ENCODE measurements at places on chromosomes 4 and X. TPM values are rescaled to one million over a fixed set of nuclear protein-coding genes. Genes with fewer than 3 reads are reported as not detected.

SNX12 gene
- 45.0 TPM for total RNA-seq

STAP1 gene
- total RNA-seq: not detected

PFKFB1 gene
- 0.16 TPM for total RNA-seq

GRCh38 chr4:22339491-22339890, 176.4 kb downstream of the ADGRA3 start:
- DNase-seq: no peak

CXCL1 gene
- 0.81 TPM for total RNA-seq

- DNase-seq: no peak
Measured at GRCh38 chr4:71550220-71551165, 211.7 kb downstream of the SLC4A4 start.

ABLIM2 gene
- total RNA-seq: 26.8 TPM

GRCh38 chr4:25527034-25527433, 128.6 kb upstream of the SLC34A2 start:
- DNase-seq: no peak

- no peak for DNase-seq
Measured at GRCh38 chrX:23626651-23627050, 40.6 kb upstream of the PRDX4 start.

TRAM1L1 gene
- total RNA-seq: 0.56 TPM

WNK3 gene
- 0.89 TPM for total RNA-seq

DNA sequence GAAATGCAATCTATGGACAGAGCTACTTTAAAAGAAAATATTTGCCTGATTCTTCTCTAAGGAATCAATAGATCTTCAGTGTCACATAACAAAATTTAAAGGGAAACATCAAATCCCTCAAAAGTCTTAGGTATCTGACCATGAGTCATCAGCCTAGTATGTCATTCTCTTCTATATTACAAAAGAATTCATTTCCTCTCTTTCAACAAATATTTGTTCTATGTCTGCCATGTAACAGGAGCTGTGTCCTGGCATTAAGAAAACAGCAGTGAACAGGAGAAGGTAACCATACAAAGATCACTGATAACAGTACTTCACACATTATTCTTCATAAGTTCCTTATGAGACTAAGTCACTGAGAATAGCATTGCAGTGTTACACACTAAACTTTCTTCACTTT, 243.6 kb upstream of the DKK2 start:
- no peak for DNase-seq

- no peak for DNase-seq
Measured at GRCh38 chrX:109390556-109390955, 91.3 kb downstream of the GUCY2F start.

DNA sequence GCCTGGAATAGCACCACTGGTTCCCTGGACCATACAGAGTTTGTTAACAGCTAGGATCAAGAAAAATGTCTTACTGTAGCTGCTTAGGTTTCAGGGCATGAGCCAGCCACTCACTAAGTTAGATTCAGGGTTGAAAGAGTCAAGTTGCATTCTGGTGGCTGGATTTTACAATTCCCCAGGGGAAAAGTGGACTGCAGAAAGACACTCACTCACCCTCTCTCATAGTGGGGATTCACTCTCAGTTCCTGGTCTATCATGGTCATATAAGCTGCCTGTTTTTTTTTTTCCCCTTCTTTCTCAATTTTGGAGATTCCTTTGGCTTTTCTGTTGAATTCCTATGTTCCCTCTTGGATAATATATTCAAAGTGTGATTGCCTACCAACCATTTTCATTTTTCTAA, 744.2 kb upstream of the GRIA3 start:
- DNase-seq: no peak

GRCh38 chrX:148185631-148186030, 204.5 kb downstream of the FMR1NB start:
- no peak for DNase-seq

PRSS12 gene
- total RNA-seq: not detected

DNA sequence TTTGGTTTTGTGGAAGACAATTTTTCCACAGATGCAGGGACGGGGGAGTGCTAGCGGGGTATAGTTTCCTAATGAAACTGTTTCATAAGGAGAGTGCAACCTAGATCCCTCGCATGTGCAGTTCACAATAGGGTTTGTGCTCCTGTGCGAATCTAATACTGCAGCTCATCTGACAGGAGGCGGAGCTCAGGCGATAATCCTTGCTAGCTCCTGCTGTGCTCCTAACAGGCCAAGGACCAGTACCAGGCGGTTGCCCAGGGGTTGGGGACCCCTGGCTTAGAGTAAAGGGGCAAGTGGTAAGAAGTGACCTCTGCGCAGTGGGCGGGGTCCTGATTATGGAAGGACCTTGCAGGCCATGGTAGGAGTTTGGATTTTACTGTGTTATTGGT, 3.8 kb downstream of the SCML1 start:
- DNase-seq: no peak

DNA sequence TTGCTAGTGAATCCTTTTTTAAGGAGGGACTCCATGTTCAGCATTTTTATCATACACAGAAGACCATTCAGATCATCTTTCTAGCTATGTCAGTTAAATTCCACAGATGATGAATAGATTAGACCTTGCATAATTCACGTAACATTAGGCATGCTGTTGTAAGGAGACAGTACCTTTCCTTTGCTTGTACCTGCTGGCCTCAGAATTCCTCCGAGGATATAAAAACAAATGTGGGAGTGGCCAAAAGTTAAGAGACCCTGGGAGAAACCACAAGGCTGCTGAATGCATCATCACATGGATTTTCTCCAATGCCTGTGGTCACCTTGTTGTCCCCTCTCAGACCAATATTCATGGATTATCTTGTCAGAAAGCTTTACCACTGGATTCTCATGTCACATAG, 201.4 kb downstream of the MAGEB17 start:
- DNase-seq: no peak

IGFBP7 gene
- total RNA-seq: 769 TPM

DGAT2L6 gene
- not detected for total RNA-seq

- no peak for DNase-seq
Measured at GRCh38 chrX:95318882-95319281, 1365.8 kb upstream of the DIAPH2 start.

- DNase-seq: no peak
Measured at GRCh38 chr4:56871371-56871866, 36.3 kb upstream of the REST start.

- DNase-seq: no peak
Measured at GRCh38 chrX:83008415-83008814, 499.7 kb upstream of the POU3F4 start.

- no peak for DNase-seq
Measured at GRCh38 chrX:73647632-73648322, 84.8 kb downstream of the CHIC1 start.

DNA sequence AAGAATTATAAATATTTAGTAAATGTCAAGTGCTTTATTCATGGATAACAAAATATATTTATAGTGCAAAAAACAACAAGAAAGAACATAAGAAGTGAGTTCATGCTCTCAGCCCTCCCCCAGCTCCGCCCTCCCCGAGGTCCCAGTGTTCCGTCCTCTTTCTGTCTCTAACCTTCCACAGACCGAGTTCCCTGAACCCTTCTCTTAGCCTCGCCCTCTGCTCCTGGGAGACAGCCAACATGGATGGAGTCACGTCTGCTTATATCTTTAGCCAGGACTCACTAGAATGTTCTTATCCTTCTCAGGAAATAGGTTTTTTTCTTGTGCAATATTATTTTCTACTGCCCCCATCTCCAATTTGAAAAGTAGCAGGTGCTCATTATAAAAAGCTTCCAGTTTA, 40.1 kb upstream of the HELT start:
- peak; percentile 73 for DNase-seq

DNA sequence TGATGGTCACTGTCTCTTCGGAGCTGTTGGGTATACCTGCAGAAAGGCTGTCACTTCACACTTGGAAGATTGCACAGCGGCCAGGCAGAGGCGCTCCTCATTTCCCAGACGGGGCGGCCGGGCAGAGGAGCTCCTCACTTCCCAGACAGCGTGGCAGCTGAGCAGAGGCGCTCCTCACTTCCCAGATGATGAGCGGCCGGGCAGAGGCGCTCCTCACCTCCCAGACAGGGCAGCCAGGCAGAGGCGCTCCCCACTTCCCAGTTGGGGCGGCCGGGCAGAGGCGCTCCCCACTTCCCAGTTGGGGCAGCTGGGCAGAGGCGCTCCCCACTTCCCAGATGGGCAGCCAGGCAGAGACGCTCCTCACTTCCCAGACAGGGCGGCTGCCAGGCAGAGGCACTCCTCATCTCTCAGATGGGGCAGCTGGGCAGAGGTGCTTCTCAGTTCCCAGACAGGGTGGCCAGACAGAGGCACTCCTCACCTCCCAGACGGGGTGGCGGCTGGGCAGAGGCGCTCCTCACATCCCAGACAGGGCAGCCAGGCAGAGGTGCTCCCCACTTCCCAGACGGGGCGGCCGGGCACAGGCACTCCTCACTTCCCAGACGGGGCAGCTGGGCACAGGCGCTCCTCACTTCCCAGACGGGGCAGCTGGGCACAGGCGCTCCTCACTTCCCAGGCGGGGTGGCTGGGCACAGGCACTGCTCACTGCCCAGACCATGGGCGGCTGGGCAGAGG, 18.8 kb downstream of the PABPC1L2B start:
- DNase-seq: no peak

GRCh38 chr4:56147371-56147770, 198.6 kb downstream of the CEP135 start:
- DNase-seq: no peak

DNA sequence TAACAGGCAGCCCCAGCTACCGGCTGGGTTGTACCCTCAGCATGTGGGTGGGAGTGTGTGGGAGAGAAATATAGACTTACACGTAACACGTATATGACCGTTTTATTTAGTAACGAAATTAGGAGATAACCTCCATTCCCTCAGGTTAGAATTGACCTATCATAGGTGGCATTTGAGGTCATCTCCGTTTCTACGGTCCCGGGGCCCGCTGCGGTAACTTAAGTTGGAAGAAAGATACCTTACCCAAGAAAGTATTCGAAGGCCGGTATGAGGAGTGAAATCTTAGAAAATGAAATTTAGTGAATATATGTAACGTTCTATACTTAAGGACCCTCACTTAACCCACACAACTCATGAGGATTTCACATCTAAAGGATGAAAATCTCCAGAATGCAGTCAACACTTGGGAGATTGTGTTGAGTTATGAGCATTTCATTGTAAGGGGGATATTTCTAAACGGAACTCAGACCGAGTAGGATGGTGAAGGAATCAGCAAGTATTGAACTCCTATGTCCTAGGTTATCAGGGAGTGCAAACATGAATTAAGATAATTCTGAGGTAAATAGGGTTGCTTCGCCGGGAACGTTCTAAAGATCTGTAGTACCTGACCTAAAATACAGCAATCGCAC, 891 bp downstream of the CISD2 start:
- no peak for DNase-seq

EGFL6 gene
- not detected for total RNA-seq

GRCh38 chrX:15151267-15152186, 118.4 kb downstream of the ASB9 start:
- DNase-seq: no peak

DNA sequence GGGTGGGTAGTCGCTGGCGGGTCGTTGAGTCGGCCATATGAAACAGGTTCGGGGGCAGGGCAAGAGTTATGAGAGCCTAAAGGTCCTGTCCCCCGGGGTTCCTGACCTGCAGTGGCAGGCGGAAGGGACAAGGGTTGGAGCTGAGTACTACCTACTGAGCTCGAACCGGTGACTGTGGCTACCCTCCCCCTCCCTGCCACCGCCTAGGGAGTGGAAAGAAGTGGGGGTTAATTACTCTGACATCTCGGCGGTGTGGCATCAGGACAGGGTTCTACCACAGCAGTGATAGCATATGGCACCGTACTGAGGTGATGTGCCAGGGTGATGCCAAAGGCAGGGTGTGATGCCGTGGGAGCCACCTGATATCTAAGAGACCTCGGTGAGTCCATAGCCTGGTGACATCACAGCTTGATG, 307 bp downstream of the ATG4A start:
- DNase-seq: no peak

DNA sequence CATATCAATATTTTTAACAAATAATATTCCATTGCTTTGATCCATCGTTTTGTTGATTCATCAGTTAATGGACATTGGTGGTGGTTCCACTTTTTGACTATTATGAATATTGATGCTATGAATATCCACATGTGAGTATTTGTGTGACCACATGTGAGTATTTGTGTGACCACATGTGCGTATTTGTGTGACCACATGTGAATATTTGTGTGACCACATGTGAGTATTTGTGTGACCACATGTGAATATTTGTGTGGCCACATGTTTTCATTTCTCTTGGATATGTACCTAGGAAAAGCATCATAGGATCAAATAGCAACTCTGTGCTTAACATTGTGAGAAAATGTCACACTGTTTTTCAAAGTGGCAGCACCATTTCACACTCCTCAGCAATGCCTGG, 433.6 kb upstream of the FRG1 start:
- DNase-seq: no peak

TCEAL2 gene
- total RNA-seq: 0.27 TPM

RHOXF1 gene
- total RNA-seq: not detected

GRCh38 chr4:154234576-154234975, 257.0 kb downstream of the DCHS2 start:
- no peak for DNase-seq

GRCh38 chrX:110331444-110332030, 13.7 kb upstream of the AMMECR1 start:
- DNase-seq: no peak

F8A2 gene
- not detected for total RNA-seq

DNA sequence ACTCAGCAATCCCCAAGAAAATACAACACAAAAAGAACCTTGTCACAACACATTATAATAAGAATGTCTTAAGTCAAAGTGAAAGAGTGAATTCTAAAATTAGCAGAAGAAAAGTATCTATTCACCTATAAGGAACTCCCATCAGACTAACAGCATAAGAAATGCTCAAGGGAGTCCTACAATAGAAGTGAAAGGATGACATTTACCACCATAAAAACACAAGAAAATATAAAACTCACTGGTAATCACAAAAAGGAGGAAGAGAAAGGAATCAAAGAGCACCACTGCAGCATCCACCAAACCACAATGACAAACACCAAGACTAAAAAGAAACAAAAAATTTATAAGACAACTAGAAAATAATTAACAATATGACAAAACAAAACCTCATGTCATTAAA, 257.0 kb upstream of the AGTR2 start:
- DNase-seq: no peak

SPANXA2 gene
- not detected for total RNA-seq

MAGEB17 gene
- not detected for total RNA-seq

DNA sequence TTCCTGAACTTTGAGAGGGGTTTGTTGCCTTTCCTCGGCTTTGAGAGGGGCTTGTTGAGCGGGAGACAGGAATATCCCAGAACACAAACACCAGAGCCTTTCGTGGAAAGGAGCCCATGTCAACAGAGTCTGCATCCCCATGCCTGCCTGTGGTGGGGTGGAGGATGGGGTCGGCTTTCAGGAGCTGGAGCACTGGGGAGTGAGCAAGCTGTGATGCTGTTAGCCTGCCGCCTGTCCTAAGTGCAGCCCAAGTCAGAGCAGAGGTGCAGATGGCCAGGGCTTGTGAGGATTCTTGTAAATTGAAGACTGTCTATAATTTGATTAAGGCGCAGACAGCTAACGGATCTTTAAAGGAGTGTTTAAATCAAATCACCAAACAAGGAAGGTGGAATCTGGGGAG, 103.3 kb upstream of the ANK2 start:
- no peak for DNase-seq

- DNase-seq: peak; percentile 82
Measured at GRCh38 chrX:1249101-1249887, 19.3 kb upstream of the CSF2RA start.

- no peak for DNase-seq
Measured at GRCh38 chrX:30635630-30636029, 17.6 kb upstream of the GK start.

- no peak for DNase-seq
Measured at GRCh38 chr4:180489787-180490186, 1753.4 kb upstream of the TENM3 start.

GRCh38 chr4:100063355-100063754, 113.3 kb upstream of the H2AZ1 start:
- no peak for DNase-seq

GLRA2 gene
- not detected for total RNA-seq

All from Right ventricle myocardium superior (tissue), 1 donor.